ENCODE measurements at places on chromosomes 6 and 20.

- DNase-seq, result peak; percentile 62
Observed at GRCh38 chr20:60262967-60263603, 304.9 kb downstream of the CDH26 start.

- no peak for DNase-seq
Observed at GRCh38 chr6:131510591-131510990, 62.4 kb upstream of the ARG1 start.

GRCh38 chr6:111603040-111603439, 2.6 kb downstream of the TRAF3IP2 start:
- no peak for DNase-seq

DNA sequence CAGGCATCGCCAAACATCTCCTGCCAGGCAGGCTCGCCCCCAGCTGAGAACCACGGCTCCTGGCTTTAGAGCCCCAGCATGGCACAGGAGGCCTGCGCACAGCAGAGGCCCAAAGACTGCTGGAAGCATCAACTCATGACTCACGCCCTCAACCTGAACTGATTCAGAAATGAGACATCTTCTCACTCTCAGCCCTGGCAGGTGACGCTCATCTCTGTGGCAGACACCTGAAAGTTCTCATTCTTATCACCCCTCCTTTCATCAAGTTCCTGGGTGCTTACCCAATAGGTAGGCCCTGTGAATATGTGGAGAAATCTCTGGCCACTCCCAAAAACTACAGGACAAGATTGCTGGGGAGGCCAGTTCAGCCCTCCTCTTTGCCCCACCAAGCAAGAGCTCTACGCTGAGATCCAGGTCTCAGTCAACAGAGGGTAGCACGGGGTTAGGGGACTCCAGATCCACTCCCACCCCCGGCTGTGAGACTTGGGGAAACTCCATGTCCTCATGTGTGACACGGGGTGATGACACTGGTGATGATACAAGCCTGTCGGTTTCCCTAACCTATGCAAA, 11.3 kb downstream of the NFATC2 start:
- no peak for DNase-seq

All from endothelial cell (in vitro differentiated cells).